H54 (cell line): ENCODE measurements at places on chromosomes 7 and 10.

- DNase-seq: no peak
Measured at GRCh38 chr10:68559251-68559650, 886 bp upstream of the TET1 start.

DNA sequence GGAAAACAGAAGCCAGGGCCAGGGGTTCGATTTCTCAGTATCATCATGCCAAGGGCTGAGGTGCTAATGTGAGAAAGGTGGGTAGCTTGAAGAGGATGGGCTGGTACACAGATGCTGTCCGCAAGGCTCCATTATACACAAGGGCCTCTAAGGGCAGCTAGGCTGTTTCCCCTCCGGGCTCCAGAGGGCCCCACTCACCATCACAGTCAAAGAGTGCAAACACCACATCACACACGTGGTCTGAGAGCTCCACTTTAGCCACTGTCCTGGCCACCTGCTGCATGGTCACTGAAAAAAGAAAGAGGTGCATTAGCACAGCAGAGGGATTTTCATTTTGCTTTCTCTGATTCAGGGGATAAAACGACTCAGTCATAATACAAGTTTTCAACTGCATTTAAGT, 20.9 kb upstream of the DNAJB12 start:
- no peak for DNase-seq

DNA sequence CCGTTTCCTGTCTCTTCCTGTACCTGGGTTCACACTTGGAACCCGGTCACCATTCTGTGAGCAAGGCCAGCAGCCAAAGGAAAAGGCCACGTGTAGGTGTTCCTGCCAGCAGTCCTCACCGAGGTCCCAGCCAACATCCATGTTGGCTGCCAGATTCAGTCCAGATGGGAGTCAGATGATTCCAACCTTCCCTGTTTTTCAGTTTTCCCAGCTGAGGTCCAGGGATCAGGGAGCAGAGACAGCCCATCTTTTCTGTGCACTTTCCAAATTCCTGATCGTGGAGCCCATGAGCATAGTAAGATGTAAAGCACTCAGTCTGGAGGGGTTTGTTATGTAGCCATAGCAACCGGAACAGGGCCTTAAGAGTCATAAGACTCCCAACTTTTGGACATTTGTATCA, 3.9 kb upstream of the PVRIG start:
- no peak for DNase-seq

- DNase-seq: no peak
Measured at GRCh38 chr7:24704311-24704710, 53.0 kb downstream of the GSDME start.

GRCh38 chr7:47303695-47304453, 278.0 kb downstream of the TNS3 start:
- no peak for DNase-seq

GRCh38 chr10:132987671-132988571, 45.6 kb upstream of the CFAP46 start:
- peak; percentile 89 for DNase-seq

DNA sequence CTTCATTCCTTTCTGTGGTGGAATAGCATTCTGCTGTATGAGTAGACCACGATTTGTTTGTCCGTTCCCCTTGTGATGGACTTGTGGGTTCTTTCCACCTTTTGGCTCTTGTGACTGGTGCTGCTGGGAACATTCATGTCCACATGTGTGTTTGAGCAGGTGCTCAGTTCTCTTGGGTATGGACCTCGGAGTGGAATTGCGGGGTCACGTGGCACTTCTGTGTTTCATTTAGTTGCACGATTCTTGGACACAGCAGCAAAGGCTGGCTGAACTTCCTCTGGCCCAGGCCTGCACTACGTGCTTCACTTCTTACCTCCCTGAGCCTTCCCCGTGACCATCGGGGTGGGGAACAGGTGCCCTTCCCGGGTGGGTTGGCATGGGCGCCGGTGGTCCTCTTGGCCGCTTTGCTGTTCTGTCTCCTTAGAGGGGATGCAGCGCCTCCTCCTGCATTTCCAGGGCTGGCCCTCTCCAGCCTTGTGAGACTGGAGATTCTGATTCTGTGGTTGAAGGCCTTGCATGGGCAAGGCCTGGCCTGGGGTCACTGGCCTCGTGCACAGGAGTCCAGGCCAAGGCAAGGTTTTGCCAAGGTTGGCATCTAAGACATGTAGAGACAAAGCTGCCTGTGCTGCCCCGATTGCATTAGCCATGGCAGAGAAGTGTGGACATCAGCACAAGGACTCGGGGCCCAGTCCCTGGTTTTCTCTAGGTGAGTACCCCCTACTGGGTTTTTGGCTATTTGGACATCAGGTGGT, 25.1 kb downstream of the DOCK1 start:
- no peak for DNase-seq

DNA sequence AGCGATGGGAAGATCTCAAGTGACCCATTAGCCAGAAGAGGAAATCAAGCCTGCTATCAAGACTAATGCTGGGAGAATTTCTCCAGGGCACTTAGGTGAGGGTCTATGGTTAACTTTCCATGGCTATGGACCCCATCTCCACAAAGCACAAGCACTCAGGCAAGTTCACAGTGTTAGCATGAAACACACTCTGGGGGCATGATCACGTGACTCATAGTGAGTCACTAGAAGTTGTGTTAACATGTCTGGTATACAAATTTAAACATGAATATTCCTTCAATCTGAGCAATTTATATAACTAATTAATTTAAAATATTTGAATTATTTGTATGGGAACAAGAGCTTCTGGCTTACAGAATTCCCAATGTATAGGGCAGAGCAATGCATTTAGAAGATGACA, 131.8 kb downstream of the FAM204A start:
- no peak for DNase-seq

- no peak for DNase-seq
Measured at GRCh38 chr10:1432161-1432560, 305.2 kb downstream of the ADARB2 start.

GRCh38 chr10:11448190-11448544, 163.3 kb downstream of the USP6NL start:
- no peak for DNase-seq

- DNase-seq: no peak
Measured at GRCh38 chr10:129941199-129942018, 22.7 kb downstream of the EBF3 start.

DNA sequence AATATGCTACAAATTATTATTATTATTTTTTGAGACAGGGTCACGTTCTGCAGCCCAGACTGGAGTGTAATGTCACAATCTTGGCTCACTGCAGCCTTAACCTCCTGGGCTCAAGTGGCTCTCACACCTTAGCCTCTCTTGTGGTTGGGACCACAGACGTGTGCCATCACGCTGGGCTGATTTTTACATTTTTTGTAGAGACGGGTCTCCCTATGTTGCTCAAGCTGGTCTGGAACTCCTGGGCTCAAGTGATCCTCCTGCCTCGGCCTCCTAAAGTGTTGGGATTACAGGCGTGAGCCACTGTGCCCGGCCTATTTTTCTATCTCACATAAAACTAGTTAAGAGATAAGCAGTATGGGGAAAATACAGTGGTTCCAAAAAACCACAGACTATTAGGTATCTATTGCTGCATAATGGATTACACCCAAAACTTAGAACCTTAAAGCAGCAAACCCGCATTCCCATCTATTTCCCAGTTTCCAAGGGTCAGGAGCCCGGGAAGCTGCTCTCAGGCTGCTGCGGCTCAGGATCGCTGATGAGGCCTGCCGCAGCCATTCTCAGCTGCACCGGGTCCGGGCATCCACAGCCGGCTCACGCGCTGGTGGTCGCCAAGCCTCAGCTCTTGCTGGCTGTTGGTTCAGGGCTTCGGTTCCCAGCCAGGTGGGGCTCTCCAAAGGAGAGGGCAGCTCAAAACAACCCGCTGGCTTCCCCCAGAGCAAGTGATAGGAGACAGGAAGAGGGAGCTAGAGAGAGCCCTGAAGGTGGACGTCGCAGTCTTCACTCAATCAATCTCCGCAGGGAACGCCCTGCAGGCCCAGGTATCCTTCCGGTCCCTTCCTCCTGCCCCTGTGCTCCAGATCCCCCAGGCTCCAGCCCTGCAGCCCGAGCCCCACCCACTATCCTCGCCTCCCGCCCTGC, 128.2 kb downstream of the UBE2H start:
- DNase-seq: peak; percentile 70

DNA sequence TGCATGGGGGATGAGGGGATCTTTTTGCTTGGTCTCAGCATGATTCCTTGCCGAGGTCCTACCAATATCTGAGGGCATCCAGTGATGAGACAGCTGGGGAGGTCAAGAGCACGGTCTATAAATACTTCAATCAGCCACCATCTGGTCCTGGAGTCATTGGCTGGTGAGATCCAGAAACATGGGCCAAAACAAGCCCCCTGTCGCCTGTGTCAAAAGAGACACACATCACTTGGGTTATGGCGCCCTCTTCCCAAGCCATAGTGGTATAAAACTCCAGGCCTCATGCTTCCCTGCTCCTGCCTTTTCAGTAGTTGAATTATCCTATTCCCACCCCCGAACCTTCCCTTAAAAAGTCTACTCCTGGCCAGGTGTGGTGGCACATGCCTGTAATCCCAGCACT, 60.9 kb downstream of the SLC35B4 start:
- no peak for DNase-seq

- peak; percentile 91 for DNase-seq
Measured at GRCh38 chr7:74083928-74084721, 521 bp downstream of the LIMK1 start.

DNA sequence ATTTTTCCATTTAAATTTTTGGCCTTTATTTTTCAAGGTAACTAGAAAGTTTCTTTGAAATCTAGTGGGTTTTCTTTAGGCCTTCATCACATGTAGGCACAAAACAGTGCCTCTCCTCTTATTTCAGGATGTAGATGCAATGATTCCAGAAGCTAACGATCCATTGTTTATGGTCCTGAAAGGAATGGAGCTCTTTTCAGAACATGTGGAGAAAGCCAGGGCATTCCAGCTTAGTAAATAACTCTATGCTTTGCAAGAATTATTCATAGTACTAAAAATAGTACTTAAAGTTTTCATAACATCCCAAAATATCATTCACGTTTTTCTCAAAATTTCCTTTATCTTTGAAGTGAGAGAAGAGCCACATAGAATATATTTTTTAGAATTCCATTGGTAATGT, 91.3 kb downstream of the DYNC1I1 start:
- DNase-seq: no peak

- DNase-seq: no peak
Measured at GRCh38 chr10:58091886-58092285, 175.8 kb downstream of the IPMK start.

DNA sequence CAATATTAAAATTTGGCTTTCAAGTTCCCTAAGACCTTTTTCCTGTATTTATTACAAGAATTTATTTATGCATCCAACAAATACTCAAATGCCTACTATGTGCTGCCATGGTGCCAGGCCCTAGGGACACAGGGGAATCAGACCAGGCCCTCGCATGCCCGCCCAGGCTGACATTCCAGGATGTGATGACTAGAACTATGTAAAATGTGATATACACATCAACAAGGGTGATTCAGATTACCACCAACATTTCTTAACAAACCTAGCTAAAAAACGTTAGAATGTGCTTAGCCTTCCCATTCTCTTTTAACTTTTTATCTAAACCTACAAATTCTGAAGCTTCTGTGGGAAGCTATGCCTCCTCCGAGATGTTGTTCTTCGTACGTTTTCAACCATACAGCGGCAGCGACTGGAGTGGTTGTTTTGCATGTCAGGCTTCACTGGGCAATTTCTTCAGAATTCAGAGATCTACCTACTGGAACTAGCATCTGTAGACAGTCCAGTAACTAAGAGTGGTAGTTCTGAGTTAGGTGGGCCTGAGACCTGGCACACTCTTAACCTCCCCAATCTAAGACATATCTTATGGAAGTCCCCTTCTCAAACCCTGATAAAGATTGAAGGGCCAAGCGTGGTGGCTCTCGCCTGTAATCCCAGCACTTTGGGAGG, 22.1 kb downstream of the GNA12 start:
- DNase-seq: peak; percentile 88

DNA sequence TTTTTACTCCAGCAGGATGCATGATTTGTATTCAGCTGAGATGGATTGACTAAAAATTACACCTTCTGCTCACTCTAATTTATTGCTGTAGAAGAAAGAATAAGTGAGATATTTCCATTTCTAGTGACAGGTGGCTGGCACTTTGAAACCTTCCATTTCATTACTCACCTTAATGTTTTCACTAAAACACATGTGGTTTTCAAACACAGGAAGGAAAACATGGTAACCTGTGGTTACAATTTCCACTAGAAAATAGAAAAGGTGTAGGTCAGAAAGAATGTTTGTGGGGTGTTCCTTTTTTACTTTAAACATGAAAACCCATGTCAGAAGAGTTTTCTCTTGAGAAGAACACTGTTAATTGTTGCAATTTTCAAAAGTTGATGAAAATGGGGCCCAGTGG, 12.0 kb upstream of the PRKCQ start:
- DNase-seq: no peak

- no peak for DNase-seq
Measured at GRCh38 chr7:109864230-109864629, 1226.7 kb upstream of the LRRN3 start.

DNA sequence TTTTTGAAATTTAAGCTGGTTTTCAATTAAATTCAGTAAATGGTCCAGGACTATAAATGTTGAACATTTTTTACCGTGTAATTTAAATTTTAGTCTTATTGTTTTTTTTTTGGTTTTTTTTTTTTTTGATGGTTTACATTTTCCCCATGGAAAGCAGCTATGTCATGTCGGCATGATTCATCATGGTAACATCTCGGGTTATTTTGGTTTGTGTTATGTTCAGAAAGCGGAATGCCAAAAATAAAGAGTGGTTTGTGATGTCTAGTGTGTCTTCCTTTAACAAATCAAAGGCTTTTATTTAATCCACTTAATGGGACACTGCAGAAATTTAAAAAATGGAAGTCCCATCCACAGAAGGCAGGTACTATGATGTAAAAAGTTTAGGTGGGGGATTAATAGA, 58.5 kb downstream of the TRUB1 start:
- DNase-seq: no peak

DNA sequence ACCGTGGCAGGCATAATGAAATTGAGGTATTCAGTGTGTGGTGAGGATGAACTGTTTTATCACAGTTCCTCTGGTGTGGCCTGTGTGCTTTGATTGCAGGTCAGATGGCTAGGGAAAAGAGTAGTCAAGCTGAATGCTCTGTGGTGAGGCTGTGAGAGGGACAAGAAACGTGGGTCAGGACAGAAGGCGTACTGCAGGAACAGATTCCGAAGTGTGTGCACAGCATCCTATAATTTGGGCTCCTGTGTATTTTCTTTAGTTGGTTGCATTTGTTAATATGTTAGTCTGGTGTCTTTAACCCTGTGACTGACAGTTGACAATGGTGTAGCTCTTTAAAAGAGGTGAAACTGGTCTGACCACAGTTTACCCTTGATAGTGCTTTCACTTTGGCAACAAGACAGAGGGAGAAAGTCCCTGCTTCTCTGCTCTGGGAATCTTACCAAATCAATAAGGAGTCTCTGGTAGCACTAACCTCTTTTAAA, 76.5 kb downstream of the AUTS2 start:
- DNase-seq: no peak

- DNase-seq: no peak
Measured at GRCh38 chr7:159051916-159052315, 92.8 kb downstream of the VIPR2 start.

DNA sequence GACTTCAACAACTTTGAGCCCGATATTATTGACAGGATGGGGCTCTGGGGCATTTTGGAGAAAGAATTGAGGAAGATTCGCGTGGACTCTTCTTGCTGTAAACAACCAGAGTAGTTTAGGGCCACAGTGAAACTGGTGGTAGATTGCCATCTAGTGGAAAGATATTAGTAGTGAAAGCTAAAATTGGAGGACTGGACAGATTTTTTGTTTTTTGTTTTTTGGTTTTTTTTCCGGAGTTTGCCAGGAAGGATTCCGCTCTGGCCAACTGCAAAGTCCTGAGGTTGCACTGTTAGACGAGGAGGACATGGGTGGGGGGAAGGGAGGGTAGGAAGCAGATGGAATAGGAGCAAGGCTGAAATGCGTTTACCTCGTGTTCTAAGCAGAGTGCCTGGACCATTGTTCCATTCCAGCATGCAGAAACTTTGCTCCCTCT, 11.7 kb downstream of the NOBOX start:
- no peak for DNase-seq
